ENCODE measurements at places on chromosomes 1 and 21.

- peak; percentile 81 for DNase-seq
Observed at GRCh38 chr1:243748706-243749283, 101.2 kb downstream of the AKT3 start.

- DNase-seq = no peak
Observed at GRCh38 chr1:164310166-164310565, 248.8 kb upstream of the PBX1 start.

DNA sequence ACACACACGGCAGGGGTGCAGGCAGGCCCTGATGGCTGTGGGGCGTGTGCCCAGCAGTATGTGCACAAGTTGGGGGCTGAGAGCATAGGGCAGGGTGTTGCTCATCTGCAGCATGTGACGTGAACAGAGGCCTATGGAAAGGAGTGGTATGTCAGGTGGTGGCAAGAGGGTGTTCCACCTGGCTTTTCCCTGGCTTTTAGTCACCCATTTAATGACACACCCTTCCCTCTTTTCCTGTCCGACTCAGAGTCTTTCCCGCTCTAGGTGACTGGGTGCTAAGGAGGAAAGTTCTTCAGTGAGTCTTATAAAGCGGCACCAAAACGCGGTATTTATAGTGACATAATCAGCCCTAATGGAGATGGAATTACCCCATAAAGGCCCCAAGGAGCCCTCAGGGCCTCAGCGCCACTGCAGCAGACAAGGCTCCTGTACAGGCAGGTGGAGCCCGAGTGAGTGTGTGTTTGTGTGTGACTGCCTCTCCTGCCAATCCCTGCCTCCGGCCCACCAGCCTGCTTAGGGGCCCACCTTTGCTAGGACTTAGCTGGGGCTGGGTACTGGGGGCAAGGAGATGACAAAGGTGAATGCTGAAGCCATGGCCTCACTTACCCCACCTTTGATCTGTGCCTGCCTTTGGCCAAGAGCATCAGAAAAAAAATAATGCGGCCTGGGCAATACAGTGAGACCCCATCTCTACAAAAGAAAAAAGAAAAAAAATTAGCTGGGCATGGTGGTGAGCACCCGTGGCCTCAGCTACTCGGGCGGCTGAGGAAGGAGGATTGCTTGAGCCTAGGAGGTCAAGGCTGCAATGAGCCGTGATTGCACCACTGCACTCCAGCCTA lies 3.3 kb upstream of the EPHA2 start:
- DNase-seq = peak; percentile 97

DNA sequence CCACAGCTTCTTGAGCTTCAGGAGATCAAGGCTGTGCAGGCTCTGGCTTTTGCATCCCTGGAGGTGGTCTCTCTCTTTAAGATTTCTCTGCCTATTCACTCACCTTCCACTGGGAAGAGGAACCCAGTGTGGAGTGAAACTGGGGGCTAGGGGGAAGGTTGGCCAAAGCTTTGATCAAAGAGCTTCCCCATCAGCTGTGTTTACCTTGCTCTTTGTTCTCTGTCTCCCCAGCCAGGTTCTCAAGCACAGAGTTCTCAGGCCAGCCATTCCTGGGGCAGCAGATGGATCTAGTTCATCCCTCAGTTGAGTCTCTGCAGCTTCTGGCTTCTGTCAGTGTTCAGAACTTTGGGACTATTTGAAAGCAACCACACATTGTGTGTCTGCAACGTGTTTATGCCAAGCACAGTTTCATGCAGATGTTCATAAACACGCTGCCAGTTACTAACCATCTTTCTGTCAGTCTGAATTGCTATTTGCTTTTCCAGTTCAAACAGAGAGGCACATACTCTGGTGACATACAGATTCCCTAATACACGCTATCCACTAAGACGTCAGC lies 17.2 kb upstream of the MRPS14 start:
- no peak for DNase-seq

DNA sequence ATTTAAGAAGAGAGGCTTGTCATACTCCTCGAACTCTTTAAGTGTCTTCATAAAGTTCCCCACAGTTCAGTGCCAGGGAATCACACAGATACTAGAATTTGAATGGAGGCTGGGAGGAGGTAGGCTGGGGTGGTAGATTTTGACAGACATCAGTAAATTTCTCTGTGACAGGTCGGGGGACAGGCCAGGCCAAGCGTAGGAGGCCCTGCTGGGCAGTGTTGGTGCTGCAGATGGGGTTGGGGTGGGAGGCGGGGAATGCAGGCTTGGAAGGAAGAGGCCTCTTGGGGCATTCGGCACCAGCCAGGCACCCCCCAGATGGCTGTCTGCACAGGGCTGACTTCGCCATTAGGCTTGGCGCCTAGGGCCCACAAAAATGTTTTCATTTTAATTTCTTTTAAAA lies 84.0 kb downstream of the MAN1C1 start:
- DNase-seq = no peak

GRCh38 chr1:77038000-77038399 lies 170.7 kb downstream of the ST6GALNAC5 start:
- DNase-seq = no peak

DNA sequence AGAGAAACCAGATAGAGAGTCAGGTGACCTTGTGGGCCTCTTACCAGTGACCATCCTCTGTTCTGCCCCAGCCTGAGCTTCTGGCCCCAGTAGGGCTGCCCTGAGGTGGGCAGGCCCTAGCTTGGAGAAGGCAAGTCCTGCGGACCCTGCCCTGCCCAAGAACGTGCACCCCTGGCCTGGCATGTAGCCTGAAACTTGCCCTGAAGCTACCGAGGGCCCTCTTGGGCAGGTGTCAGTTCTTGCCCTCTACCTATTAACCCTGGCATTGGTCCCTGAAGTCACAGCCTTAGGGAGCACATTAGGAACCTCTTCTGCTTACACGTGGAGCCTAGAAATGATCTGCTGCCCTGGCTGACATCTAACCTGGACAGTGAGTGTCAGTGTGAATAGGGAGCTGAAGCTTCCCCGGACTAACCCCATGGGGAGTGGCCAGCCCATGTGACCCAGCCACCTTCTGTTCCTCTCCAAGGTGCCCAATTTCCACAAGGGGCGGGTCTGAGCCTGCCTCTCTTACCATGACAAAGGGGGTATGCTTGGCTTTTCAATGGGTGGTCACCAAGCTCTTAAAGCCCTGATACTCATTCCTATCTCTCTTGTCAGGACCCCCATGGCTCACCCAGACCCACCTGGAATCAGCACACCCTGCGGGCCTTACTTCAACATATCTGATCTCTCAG lies 163.0 kb downstream of the ZSCAN20 start:
- no peak for DNase-seq

DNA sequence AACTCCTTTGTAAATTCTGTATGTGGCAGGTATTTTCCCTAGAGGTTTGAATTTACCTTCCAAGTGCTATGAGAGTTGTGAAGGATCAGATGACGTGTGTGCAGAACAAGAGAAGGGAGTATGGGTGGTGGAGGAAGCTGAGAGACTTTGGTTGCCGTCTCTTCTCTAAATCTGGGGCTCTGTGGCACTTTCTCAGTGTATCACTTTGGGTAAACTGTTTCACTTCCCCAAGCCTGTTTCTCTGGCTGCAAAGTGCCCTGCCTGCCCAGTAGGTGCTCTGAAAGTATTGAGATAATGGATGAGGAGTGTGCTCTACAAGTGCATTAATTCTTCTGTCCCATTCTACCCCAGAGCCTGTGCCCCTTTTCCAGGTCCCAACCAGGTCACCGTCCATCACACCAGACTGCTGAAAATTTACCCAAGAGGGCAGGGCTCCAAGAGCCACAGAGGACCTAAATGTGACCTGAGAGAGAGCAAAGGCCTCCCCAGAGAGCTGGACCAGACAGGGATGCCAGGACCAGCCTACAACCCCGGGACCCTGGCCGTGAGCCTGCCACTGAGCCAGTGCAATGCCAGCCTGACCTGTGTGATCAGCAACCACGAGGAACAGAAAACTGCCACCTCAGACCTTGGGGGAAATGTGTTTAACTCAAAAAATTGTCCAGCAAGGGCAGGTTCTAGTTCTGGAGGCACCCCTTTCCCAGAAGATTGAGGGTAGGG lies 131.6 kb upstream of the ETV3 start:
- no peak for DNase-seq

Data from epithelial cell of esophagus (primary cell).